ENCODE measurements at places on chromosomes 4 and X.

GRCh38 chr4:6804082-6804752, 21.7 kb downstream of the KIAA0232 start:
- DNase-seq, result no peak

- no peak for DNase-seq
These were observed 663.2 kb upstream of the HTR2C start for GRCh38 chrX:113920661-113921060.

GRCh38 chr4:55125087-55125721, at the start of gene KDR:
Gene KDR, minus strand, starts transcription at chr4:55125595. Its CDS starts 302 bp downstream, at chr4:55125293.
- DNase-seq, result no peak

DNA sequence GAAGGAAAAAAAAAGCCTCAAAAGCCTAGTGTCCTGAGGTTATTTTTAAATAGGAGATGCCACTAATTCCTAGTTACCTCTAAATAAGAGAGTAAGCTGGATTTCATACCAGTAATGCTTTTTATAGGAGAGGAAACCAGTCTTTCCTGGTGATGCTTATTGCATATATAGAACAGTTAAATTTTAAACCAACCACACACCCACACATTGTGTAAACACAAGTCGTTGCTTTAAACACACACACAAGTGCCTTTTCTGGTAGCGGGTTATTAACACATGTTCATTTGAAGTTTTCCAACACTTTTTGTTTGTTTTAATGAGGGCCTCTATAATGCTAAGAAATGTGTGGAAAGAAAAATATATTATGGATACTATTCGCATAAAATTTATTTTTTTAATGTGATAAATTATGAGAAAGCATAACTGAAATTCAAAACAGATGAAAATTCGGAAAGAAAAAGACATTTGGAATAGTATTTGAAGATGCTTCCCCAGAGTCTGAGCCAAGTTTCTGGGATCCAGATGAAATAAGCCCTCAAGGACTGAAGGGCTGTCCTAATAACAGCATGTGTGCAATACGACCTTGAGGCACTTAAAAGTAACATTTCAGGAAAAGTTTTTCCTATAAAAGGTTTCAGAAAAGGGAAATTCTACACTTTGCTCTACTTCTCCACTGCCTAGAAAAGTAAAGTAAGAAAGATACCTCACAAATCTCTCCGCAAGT, 2.0 kb downstream of the ANTXR2 start:
- peak; percentile 47 for DNase-seq

- DNase-seq, result no peak
These were observed 135.8 kb upstream of the DGKK start for GRCh38 chrX:50606300-50606950.

GRCh38 chrX:137565921-137566745, at the start of gene ZIC3:
Gene ZIC3, plus strand, starts transcription at chrX:137566127. Its CDS starts 565 bp downstream, at chrX:137566692.
- DNase-seq, result no peak

- DNase-seq, result no peak
These were observed 246.8 kb downstream of the TRAM1L1 start for GRCh38 chr4:116838609-116839008.

- no peak for DNase-seq
These were observed 25.3 kb upstream of the GATB start for GRCh38 chr4:151786158-151786495.

- DNase-seq, result no peak
These were observed 28.2 kb upstream of the ANTXR2 start for GRCh38 chr4:80101071-80101791.

- DNase-seq, result peak; percentile 16
These were observed 1.6 kb upstream of the LIN54 start for GRCh38 chr4:83012200-83012686.

DNA sequence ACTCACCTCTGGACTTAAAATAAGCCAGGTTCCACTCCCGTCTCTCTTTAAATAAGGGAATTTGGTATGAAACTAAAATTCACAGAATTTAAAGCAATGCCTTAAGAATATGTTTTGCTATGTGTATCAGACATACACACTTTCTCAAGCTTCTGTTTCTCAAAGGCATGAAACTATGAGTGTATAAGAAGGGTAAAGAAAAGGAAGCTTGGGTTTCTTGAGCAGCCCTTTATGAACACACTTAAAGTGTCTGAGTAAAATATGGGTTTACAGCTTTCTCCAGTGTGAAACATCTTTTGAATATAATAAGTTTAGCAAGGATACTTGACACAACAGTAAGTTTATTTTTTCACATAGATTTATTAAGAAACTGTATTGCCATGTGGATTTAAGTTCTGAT, 370.5 kb downstream of the TMA16 start:
- DNase-seq, result no peak

DNA sequence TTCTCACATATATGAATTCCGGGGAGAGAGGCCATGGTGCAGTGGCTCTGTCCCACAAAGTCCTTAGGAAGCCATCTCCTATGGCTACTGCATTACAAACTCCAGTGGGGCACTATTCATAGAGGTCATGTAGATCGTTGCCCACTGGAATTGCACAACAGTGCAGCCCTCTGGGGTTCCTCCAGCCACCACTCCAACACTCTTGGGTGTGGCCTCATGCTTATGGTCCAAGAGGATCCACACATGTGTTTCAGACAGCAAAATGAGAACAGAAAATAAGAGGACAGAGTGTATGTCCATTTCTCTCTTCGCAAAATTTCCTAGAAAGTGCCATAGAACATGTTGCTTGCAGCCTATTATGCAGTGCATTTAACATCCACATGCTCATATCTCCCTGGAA, 444.2 kb upstream of the FAM241A start:
- DNase-seq, result no peak

DNA sequence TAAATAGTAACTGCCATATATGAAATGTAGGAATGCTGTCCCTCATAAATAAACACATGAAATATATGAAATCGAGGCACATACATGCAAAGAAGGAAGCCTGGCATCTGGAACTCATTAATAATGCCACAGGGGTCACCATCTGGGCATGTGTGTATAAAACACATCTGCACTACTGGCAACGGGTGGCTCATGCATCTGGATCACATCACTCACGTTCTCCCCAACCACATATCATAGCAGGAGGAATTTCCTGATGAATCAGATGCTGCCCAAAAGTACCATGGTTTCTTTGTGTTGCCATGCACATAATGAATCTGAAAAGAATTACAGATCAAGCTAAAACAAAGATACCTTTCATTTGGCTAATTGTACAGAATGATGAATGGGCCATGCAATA, 28.6 kb downstream of the RNF175 start:
- DNase-seq, result peak; percentile 68

- DNase-seq, result no peak
These were observed 18.4 kb upstream of the OGT start for GRCh38 chrX:71514367-71515037.

- DNase-seq, result no peak
These were observed 103.0 kb downstream of the PPEF1 start for GRCh38 chrX:18810416-18810815.

DNA sequence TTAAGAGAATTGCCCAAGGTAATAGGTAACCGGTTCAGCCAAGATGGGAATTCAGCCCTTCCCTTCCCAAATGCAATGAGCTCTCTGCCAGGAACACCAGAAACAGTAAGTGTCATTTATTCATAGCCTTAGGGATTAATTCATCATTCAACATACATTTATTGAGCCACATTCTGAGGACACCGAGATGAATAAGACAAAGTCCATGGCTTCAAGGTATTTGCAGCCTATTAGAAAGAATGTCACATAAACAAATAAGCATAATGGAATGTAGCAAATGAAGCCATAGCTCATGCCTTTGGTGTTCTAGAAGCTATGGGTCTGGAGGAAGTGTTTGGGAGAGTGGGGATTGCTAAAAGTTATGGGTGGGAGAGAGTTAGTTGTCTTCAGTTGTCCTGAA, 6.3 kb upstream of the TAB3 start:
- DNase-seq, result no peak

DNA sequence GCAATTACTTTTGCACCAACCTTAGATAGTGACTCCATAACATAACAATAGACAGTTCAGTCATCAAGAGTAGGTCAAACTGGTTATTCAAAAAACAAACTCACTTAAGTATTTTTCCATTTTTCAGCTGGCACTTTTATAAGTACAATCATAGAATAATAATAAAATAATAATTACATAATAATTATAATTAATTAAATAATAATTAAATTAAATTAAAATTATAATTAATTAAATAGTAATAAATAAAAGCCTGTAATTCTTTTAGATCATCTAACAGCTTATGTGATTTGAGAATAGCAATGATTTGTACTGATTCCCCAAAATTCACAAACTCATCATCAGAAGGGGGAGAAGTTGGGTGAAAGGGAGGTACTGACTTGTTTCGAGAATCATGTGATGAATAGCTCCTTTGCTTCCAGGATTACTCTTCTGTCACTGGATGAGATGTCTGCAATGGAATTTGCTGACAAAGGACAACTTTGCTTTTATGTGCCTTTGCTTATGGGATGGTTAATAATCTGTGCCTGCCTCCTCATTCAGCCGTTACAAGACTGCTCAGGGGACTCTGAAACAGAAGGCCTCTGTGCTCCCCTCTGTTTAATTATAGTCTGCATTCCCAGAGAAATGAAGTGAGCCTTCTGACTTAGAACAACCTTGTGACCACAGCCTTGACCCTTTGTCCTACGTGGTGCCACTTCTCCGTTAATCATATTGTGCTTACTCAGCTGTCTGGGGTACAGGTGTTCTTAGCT, 104.8 kb upstream of the ENPEP start:
- DNase-seq, result no peak

DNA sequence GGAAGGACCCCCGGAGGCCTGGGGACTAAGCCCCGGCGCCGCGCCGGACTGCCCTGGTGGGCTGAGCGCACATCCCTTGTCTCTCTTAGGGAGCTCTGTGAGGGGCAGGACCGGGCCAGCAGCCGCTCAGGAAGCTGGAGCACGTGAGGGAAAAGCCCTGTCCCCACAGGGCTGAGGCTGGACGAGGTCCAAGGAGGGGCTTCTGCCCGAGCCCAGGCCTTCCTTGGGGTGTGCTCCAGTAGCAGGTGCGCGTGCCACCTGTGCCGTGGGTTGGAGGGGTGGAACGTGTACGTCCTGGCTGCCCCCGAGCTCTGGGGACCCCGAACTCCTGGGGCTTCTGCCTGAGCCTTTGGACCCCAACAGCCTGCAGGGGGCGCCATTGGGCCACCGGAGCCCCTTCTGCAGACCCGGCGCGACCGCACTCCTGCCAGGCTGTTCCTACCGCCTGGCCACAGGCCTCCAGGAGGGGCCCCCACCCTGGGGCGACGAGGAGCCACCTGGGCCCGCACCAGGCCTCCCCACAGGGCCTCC, 27.2 kb downstream of the TACC3 start:
- DNase-seq, result peak; percentile 59

DNA sequence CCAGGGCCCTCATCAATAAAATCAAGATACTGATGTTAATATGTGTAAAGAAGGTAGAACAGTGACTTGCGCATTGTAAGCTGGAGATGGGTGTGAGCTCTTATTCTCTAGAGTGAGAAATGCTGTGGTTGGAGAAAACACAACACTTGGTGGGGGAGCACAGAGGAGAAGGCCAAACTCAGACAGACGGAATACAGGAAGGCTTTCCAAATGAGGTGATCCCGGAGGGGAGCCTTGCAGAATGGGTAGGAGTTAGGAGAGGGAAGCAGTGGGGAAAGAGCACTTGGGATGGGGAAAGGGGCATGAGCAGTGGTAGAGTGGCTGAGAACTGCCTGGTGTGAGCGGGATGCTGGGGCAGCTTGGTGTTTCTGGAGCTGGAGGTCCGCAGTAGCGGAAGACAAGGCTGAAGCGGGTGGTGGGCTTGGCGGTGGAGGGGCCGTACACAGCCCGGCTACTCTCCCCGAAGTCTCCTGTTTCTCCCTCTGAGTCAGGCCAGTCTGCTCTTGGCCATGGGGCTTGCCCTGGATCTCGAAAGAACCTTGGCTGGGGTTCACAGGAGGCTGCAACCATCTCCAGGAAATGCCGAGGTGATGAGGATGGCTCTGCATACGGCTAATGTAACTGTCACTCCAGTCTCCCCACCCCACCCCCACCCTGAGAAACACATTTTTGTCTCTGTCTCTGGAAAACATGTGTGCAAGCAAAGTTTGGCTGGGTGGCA, 11.3 kb upstream of the PLAC1 start:
- no peak for DNase-seq

- DNase-seq, result no peak
These were observed 18.2 kb upstream of the PLA2G12A start for GRCh38 chr4:109748114-109748513.

- peak; percentile 0 for DNase-seq
These were observed 514.9 kb upstream of the LCORL start for GRCh38 chr4:18536428-18536827.

- no peak for DNase-seq
These were observed 66.6 kb downstream of the INTS12 start for GRCh38 chr4:105641845-105642244.

- no peak for DNase-seq
These were observed 101.6 kb downstream of the KLHL8 start for GRCh38 chr4:87118826-87119225.

DNA sequence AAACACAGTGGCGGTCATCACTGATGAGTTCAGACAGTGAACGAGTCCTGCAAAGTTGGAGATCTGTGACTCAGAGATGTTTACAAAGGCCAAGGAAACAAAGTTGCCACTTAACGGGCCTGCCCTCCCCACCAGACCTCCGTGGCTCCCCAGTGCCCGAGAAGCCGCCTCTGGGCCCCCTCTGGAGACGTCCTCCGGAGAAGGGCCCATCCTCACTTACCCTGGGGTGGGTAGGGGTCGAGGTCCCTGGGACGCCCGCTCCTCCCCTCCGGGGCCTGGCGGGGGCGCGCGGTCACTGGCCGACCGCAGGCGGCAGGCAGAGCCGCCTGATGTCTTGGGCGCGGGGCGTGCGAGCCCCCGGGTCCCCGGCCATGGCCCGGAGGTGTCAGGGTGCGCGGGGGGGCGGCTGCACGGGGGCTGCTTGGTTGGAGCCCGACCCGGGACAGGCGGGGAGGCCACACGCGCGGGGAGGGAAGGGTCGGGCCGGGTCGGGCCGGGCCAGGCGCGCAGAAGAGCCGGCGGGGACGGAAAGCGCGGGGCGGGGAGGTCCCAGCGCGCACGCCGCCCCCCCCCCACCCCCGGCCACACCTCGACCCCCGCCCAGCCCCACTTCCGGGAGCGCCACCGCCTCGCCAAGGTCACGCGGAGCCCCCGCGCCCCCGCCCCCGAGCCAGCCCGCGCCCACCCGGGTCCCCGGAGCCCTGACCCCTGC, 529 bp downstream of the DHRSX start:
- peak; percentile 7 for DNase-seq

DNA sequence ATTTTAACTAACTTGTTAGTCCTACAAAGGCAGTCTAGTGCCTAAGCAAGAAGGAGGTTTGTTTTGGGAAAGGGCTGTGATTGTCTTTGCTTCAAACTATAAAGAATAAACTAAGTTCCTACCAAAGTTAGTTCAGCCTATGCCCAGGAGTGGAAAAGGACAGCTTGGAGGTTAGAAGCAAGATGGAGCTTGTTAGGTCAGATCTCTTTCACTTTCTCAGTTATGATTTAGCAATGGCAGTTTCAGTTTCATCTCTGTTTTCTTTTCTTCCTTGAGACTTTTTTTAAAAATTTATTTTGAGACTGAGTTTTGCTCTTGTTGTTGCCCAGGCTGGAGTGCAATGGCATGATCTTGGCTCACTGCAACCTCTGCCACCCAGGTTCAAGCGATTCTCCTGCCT, 82.9 kb upstream of the NLGN4X start:
- DNase-seq, result no peak

GRCh38 chr4:108048997-108049396, 59.3 kb downstream of the HADH start:
- no peak for DNase-seq

GRCh38 chr4:187204389-187204918, 480.8 kb upstream of the FAT1 start:
- no peak for DNase-seq
